ENCODE measurements at places on chromosomes 11 and 22.

DNA sequence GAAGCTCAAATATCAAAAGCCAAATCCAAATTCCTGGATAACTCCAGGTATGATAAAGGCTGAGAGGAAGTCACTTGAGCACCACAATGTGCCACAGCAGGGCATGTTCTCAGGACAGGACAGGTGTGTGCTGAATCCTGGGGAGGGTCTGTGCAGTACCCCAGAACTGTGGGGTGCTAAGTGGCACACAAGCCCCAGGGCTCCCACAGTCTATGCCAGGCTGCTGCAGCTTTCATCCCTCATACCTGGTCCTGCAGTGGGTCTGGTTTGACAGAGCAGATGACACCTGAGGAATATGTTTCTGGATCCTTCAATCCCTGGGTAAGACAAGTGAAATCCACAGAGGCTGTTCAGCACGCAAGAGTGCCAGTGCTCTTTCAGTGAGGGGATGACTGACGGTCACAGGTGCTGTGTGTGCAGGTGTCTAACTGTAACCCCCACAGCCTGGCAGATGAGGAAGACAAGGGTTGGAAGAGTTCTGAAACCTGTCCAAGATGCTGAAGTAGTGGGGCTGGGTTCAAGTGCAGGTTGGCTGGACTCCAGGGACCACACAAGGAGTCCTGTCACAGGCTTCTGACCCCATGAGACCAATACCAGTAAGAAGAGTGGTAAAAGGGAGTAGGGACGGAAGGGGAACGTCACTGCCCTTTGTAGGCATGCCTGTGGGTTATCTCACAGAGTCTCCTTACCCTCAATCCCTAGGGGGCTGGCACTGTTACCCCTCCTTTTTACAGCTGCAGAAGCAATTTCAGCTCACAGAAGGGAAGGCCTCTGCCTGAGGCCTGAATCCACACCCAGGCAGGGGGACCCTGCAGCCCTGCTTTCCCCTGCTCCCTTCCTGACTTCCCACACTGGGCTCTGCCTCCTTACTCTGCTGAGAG lies 14.1 kb downstream of the SERPIND1 start:
- no peak for DNase-seq

GRCh38 chr11:131178020-131178419 lies 192.4 kb upstream of the NTM start:
- no peak for DNase-seq

DNA sequence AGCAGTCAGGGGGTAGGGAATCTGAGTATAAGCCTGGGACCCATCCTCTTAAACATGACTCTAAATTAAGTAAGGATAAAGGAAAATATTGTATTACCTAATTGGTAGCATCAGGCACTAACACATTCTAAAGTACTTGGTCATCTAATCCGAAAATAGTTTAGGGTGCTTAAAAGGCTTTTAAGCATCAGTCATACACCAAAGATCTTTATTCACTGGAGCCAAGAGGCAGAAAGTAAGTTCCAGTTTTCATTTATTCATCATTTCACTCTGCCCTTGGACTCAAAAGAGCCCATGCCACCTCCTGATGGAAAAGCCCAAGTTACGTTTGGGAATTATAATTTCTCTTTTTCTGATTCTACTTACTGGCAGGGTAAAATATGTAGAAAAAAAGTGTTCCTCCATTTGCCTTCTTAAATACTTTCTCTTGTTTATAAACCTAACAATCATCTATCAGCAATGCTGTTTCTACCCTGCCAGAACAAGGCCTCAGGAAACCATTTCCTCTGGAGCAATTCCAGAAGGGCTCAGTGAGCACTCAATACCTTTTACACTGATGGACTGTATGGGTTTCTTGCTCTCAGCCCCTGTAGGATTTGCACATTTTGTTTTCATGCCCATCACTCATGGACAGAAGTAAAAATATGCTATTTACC lies 120.1 kb upstream of the SLC5A12 start:
- DNase-seq, result no peak

DNA sequence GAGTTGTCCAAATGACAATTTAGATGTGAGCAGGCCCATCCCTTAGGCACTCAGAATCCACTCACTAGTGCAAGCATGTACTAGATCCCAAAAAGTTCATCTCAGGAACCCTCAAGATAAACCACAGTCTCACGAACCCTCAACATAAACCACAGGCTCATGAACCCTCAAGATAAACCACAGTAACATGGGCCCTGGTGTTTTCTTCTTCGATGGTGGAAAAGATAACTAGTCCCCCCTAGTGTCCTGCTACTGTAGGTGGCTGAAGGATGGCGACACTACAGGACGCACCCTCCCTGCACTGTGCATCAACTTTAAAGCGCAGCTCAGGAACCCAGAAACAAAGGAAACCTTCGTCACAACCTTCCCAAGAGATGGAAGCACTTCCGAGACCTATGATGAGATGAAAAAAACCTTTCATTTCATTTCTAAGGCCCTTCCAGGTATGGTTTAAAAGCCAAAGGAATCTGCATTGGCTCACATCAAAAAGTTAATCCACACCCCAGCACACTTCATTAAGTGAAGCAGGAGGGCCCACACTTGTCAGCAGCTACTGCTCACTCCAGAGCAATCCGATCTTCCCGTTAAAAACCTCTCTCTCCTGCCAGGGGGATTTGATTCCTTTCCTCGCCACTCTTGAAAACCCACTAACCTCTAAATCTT lies 2.4 kb downstream of the LARGE1 start:
- DNase-seq, result no peak

GRCh38 chr22:20566420-20567260 lies 59.2 kb downstream of the MED15 start:
- no peak for DNase-seq

DNA sequence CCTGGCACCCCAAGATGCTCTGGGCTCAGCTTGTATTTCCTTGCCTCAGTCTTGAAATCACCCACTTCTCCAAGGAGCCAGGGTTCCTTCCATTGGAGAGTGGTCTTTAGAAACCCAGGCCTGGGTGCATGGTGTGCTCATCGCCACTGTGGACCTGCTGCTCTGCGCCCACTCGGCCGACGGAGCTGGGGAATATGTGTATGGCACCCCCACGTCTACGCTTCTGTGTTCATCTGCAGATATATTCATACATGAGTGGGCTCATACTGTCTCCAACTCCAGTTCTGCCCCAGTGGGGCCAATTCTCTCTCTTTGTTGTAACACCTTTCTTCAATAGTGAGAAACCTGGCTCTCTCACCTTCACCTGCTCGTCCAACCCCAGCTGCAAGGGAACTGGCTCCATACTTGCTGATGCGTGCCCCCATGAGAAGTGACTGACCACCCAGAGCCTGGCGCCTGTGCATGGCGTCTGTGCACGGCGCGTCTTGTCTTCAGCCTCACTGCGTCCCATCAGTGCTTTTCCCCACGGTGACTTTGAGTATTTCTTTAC lies 39.8 kb downstream of the KCNQ1 start:
- DNase-seq, result no peak

GRCh38 chr11:113681711-113682413 lies 24.2 kb downstream of the TMPRSS5 start:
- DNase-seq, result no peak

GRCh38 chr22:32317524-32317923 lies 40.1 kb upstream of the RFPL3 start:
- peak; percentile 60 for DNase-seq

DNA sequence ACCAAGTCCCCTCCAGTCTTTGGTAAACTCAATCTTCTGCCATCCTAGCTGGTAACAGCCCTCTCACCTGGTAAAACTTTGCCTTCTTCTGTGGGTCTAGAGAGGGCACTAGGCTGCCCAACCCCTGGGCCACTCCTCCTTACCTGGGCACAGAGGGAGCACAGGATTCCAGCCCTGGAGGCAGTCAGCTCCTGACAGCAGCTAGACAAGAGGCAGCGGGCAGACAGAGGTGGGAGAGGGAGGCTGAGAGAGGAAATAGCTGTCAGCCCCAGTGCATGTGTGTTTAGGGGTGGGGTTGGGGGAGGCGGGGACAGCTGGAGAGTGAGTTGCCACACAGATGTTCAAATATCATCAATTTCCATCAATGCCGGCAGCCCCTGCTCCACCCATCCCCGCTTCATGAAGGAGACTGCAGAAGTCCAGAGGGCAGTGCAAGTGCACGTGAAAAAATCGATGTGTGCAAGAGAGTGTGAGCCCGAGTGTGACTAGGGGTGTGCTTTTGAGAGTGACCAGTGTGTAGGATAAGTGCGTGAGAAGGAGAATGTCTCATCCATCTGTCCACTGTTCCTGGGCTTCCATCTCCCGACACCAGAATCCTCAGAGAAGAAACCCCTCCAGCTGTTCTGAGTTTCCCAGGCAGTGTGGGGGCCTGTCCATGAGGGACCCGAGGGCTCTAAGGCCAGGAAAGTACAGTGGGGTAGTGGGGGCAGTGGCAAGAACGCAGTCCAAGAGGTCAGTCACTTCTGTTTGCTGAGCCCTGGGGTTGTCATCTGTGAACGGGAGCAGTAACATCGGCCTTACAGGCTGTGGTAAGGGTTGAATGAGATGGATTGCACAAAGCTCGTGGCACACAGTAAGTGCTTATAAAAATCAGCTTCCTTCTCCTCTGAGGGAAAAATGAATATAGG lies at the start of gene PTGDR2:
Gene PTGDR2, minus strand, starts transcription at position 225 of the 908 bp plus-strand sequence. CDS start 2,228 bp downstream, outside the sequence.
- DNase-seq, result no peak

DNA sequence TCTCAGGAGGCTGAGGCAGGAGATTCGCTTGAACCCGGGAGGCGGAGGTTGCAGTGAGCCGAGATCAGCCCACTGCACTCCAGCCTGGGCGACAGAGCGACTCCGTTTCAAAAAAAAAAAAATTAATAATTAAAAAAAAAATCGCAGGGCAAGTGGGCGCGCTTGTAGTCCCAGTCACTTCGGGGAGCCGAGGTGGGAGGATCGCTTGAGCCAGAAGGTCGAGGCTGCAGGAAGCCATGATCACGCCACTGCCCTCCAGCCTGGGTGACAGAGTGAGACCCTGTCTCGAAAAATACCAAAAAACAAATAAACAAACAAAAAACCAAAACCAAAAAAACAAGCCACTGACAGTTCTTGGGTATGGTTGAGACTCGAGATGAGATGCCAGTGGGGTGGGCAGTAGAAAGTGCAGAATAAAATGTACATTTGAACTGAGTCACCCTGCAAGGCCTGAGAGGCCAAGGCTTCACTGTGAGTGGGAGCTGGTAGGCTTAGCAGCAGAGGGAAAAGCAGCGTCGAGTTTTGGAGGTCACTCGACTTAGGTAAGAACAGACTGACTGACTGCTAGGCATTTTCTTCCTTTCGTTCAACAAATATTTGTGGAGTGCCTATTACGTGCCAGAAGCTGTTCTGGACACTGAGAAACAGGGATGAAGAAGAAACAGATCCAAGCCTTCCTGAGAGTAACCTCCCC lies 635 bp upstream of the LDHA start:
- no peak for DNase-seq

GRCh38 chr11:125167954-125168835 lies 3.6 kb downstream of the PKNOX2 start:
- no peak for DNase-seq

DNA sequence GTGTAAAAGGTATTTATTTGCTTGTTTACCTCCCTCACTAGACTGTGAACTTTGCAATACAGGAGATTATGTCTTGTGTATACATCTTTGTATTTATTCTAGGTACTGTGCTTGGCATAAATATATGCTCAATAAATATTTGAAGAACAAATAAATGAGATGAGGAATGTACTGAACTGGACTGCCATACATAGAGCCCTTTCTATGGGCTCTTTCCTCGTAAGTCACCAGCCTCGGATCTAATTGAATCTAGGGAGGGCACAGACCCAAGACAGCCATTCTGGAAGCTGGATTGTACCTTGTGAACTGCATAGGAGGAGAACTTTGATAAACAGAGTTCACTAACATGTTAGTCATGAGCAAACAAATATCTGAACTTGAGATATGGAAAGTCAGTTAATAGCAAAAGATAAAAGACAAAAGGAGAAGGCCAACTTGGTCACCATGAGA lies 503.9 kb downstream of the INSC start:
- no peak for DNase-seq

GRCh38 chr22:41899110-41899509 lies 15.8 kb downstream of the SHISA8 start:
- DNase-seq, result no peak

GRCh38 chr22:21939461-21939913 lies 13.2 kb downstream of the PPM1F start:
- DNase-seq, result no peak

DNA sequence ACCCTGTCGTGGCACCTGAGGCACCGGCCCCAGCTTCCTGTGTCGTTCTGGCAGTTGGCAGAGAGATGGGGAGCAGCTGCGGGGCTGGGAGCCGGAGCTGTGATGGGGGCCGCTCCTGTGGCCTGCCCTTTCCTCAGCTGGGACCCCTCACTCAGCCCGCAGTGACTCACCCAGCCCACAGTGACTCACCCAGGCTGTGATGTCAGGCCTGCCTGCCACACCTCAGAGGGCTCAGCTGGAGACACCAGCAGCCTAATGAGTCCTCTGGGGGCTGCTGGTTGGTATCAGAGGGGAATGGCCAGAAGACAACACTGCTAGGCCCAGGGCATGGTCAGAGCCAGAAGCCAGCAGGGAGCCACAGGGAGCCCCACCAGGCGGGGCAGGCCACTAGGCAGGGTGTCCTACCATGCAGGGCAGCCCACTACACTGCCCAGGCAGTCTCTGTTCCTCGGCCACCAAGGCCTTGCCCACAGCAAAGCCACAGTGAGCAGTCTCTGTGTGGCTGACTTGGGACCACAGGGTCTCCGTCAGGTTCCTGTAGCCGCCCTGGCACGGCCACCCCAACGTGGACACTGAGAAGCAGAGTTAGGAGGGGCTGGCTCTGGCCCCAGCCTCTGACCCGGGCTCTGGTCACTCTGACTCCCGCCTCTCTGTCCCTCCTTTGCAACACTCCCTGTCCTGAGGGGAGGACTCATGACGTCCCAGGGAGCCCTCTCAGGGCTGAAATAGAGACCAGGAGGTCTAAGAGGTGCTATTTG lies 4.2 kb upstream of the FXYD2 start:
- DNase-seq, result no peak

DNA sequence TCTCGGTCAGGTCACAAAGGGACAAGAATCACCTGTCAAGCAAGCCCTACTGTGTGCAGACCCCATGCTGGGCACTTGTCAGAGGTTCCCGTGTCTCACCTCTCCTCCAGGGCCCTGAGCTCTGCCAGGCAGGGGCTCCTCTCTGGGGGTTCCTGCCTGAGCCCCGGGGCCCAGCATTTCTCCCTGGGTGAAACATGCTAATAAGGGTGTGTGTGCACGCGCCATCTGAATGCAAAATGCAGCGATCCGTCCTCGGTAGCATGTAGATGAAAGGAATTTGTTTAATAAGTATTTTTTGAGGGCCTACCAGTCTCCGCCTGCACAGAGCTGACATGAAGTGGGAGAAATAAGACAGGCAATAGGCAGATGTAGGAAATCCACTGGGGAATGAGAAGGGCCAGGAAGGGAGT lies 5.8 kb downstream of the ELFN2 start:
- DNase-seq, result no peak

- DNase-seq, result no peak
Measured at GRCh38 chr11:119031912-119032280, 1.2 kb upstream of the SLC37A4 start.

GRCh38 chr11:3153291-3153861 lies 11.7 kb downstream of the OSBPL5 start:
- DNase-seq, result no peak

GRCh38 chr11:61871158-61871597 lies 20.2 kb downstream of the FADS3 start:
- peak; percentile 94 for DNase-seq
